ENCODE measurements at places on chromosomes 4 and X.

DNA sequence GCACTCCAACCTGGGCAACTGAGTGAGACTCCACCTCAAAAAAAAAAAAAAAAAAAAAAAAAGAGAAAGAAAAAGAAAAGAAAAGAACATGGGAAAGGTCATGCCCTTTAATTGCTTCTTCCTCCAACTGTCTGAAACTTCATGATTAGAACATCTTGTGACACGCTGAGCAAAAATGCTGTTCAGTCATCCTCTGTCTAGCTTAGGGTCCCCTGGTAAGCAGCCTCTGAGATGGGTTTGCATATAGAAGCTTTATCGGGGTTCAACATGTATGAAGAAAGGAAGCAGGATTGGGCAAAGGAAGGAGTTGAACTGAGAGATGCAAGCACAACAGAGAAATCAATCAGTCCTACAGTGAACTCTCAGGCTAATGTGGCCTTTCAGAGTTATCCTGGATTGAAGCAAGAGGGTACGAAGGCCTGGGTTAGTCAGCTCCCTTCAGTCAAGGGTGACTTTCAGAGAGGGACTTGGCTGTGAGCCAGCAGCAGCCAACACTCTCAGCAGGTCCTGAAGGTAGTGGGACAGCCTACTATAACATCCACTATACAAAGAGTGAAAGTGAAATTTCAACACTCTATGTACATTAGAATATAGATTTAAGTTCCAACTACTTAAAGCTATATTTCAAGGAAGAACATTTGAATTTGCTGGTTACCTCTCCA, 11.4 kb downstream of the MAOB start:
- no peak for DNase-seq

GRCh38 chr4:94626942-94627341, 130.8 kb upstream of the BMPR1B start:
- no peak for DNase-seq

DNA sequence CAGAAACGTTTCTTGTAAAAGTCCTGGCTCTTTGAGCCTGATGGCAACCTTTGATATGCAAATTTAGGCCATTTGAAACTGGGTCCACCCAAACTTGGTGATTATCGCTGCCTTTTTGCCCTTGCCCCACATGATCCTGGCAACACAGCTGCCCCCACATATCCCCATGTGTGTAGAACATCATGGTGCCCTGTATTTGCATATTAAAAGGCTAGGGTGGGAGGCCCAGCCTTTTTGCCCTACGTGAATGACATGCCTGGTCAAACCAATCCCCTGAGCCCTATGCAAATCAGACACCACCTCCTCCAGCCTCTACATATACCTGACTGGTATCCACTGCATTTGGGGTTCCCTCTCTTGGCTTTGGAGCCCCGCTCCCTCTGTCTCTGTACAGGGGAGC, 202.4 kb downstream of the MAB21L2 start:
- no peak for DNase-seq

DNA sequence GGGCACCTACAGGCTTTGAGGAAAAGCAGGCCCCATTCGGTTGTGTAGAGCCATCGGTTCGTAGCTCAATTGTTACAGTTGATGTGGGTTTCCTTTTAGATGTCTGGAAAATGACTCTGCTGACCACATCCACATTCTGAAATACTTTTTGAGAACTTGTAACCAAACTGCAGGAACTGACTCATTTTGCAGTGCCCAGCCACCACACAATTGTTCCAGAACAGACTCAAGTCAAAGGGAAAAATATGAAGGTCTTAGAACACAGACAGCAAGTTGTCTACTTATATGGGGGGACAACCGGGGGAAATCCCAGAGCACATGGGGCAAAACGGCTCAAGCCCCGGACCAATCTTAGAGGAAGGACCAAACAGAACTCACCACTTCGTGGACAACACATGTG, 557.6 kb upstream of the DIPK2B start:
- DNase-seq = no peak

DNA sequence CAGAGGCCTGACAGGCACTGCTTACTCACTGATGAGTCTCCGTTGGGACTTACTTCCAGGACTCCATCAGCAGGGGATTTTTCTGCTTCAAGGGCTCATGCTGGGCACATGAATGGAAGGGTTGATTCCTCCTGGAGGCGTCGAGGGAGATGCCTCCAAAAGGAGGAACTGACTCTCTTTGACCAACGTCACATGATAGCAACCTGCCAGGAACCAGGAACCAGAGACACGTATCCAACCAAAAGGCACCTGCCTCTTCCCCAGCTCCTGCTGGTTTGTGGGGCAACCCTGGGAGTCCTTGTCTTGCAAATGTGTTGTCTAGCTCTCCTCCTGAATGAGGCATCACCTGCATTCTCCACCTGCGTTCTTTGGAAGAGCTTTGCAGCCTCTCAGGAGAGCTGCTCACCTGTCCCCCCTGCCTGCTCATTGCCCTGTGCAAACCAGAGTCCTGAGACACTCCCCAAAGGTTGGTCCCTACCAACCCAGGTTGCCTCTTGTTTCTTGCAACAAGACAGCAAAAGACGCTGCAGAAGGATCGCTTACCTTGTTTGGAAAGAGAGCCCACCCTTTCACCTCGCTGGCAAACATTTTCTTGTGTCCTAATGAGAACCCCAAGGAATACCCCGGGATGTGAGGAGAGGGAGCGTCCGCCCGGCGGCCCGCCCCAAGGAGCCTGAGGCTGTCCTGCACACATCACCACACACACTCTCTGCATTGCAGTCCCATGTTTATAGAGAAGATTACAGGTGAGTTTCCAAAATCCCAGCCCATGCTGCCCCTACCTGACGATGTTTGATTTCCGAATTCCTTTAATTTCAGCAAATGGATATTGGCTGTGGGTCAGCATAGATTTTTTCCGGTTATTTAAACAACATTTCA, 30.5 kb upstream of the SHOX start:
- DNase-seq = no peak

DNA sequence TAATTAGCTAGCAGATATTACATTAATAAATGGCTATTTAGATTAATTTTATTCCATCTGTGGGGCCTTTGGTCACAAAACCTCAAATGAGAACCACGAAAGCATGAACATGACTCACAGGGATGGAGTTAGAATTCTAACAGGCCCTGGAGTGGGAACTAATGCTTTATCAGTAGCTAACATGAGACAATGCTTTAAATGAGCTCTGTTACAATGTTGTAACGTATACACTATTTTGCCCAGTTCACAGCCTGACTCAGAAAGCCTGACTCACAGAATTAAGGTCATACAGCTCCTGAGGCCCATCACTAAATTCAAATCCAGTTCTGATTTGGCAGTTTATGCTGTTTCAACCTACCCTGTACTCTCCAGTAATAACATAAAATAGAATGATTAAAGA, 23.2 kb downstream of the VEGFC start:
- no peak for DNase-seq

DNA sequence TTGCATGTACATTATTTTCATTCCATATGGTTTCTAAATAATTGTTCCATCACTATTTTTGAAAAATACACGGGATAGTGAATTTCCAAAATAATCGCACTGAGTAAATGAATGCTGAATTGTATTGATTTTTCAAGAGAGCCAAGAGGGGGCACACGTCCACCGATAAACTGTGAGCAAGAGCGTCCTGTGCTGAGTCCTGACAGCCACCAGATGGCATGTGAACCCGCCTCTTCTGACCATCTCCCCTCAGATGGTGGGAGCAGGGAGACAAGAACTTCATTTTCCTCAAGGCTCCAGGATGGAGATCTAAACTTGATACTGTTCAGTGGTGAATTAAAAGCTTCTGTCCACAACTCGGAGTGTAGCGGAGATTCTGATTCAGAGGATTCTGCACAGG, 30.6 kb upstream of the IL9R start:
- peak; percentile 3 for DNase-seq

DNA sequence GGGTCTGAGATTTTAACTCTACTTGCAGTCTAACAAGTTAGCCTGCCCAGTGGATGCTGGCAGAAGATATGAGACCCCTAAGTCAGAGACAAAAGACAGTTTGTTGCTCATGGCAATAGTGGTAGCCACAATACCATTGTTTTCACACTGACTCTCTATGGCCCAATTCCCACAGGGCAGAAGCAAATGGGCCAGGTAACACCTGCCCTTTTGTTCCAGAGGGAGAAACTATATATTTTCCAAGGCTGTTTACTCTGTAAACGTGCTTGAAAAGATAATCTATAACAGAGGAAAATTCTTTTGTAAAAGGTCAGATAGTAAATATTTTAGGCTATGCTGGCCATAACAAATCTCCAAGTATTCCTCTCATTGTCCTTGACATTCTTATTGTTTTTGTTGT, 57.2 kb upstream of the NPNT start:
- no peak for DNase-seq

GRCh38 chr4:6905516-6906445, 3.8 kb upstream of the TBC1D14 start:
- no peak for DNase-seq

GRCh38 chr4:25635501-25635900, 20.1 kb upstream of the SLC34A2 start:
- no peak for DNase-seq

DNA sequence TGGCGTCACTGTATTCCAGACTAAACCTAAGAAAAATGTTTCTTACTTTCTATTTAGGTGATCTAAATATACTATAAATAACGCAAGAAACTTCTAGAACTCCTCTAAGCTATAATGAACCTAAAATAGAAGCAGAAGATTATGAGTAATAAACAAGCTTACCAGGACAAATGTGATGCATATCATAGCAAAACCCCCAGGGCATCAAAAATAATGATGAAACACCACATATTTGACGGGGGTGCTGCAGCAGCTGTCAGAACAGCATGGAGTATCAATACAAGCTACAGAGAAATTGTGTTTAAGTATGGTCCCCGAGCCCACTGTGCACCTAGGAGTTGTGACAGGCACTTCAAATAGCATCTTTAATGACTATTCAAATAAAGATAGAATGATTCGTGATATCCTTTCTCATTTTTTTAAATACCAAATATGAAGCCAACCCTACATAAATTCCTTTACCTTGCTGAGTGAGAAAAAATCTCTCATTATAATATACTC, 337.3 kb downstream of the CENPC start:
- no peak for DNase-seq

DNA sequence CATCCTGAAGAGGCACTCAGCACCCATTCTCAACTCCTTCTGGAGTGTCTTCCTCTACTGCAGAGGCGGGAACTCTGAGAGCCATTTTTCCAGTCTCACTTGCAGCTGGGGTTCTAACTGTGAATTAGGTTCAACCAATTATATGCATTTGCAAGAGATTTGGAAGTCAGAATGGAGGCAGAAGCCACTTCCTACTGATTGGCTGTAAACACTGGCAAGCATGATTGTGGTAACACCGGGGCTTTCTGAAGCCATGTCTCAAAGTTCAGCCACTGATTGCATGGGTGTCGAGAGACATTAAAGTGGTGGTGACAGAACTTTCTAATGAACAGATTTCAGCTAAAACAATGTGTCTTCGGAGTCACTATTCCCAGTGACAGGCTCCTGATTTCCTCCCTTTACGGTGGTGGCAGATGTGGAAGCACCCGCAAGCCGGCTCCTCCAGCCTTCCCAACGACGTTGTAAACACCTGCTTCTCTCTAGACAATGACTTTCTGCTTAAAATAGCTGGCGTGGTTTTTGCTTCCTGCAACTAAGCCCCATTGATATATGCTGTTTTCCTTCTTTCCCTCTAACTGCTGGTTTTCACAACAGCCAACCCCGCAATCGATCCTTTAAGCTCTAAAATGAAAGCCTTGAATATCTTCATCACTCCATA, 92.0 kb downstream of the IRF2 start:
- DNase-seq = no peak
